ENCODE measurements at places on chromosomes 16 and 17.
A peak's percentile ranks its signal among the peaks of the same experiment; 100 is the strongest.

DNA sequence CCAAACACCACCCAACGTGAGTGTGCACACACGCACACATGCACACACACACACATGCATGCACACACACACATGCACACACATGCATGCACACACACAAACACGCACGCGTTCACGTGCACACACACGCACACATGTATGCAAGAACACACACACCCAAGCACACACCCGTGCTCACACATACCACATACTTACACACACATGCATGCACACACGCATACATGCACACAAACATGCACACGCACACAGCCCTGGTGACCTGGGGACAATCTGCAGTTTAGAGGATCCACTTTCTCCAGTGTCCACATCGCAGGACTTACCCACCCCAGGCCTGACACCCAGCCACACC lies 6.2 kb downstream of the USH1G start:
- DNase-seq = no peak

- no peak for DNase-seq
Measured at GRCh38 chr17:3222505-3222904, 15.0 kb downstream of the OR1A1 start.

DNA sequence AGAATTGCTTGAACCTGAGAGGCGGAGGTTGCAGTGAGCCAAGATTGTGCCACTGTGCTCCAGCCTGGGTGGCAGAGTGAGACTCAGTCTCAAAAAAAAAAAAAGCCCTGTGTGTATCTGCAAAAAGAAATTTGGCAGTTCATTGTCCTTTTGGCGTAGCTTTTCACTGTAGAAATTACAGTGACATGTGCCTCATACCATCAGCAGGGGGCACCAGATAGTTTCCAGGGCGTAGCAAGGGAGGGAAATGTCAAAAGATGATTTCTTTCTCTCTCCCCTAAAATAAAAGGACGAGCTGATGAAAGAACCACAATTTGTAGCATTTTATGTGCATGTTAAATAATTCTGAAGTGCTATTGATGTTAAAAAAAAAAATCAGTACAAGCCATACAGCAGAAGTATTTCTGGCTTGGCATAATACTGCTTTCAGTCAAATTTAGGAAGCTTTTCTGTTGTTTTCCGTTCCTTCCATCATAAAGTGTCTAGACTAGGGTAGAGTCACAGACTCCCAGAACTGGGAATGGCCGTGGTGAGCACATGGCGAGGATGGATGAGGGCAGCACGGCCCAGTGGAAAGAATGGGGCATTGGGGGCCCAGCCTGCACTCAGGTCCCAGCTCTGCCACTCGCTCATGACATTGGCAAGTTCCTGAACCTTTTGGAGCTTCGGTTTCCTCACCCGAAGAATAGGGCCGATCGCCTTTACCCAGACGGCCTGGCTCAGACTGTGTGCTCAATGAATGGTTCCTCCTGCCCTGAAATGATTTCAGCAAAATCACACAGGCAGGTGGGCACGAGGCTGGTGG lies 59.8 kb upstream of the RPH3AL start:
- DNase-seq = no peak

DNA sequence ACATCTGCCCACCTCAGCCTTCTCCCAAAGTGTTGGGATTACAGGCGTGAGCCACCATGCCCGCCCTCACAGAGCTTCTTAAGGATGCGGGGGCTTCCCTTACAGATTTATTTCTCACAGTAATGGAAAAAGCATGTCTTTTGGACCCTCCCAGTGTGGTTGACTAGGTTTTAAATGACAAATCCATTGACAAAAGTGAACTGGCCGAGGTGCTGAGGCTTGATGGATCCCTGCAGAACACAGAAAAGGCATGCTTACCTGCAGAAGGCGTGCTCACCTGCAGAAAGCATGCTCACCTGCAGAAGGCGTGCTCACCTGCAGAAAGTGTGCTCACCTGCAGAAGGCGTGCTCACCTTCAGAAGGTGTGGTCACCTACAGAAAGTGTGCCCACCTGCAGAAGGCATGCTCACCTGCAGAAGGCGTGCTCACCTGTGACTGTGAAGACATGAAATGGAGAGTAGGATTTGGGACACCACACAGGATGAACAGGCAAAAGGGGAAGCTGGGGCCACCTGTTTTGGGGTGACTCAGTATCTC lies 15.1 kb upstream of the BBS2 start:
- DNase-seq = no peak

DNA sequence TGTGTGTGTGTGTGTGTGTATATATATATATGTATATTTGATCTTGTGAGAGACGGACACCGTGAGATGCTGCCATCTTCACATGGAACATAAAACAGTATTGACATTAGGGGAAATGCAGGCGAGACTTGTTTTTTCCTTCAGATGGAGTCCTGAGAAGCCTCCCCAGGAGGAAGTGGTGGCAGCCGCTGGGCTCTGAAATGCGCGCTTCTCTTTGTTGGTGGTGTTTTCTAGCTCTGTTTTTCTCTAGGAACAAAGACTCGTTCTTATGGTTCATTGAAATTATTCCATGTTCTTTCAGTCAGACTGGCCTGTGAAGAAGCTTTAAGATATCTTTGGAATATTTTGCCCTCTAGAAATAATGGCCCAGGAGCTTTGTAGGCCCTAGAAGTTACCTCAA lies 32.9 kb downstream of the SNX29 start:
- no peak for DNase-seq

DNA sequence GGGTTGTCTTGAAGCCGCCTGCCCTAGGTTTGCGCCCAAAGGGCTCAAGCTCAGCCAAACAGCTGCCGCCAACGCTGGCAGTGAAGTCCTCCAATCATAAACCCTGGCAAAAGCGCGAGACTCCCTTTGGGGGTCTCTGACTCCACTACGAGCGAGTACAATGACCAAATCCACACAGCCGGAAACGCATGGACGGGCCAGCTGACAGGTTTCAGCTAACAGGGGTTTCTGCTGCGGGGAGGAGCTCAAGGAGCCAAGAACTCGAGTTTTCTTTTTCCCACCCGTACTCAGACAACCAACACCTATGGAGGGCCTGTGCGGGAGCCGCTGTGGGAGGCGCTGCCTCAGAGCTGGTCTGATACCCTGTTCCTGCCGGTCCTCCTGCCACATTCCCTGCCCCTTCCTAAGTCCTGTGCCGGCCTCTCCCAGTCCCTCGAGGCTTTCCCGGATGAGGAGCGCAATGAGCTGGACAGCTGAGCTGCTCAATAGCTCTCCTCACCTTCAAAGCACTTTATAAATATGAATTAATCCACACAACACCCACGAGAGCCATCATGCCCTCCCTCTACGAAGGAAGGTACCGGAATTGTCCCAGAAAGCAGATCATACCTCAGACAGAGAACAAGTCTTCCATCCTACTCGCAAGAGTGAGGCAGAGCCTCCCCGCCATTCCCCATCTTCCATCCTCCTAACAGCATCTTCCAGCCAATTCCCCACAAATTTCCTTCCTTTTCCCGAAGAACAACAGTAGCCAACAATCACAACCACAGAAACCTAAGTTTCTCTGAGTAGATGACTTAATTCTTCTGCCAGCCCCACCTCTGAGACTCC lies 6.1 kb downstream of the ABR start:
- no peak for DNase-seq

DNA sequence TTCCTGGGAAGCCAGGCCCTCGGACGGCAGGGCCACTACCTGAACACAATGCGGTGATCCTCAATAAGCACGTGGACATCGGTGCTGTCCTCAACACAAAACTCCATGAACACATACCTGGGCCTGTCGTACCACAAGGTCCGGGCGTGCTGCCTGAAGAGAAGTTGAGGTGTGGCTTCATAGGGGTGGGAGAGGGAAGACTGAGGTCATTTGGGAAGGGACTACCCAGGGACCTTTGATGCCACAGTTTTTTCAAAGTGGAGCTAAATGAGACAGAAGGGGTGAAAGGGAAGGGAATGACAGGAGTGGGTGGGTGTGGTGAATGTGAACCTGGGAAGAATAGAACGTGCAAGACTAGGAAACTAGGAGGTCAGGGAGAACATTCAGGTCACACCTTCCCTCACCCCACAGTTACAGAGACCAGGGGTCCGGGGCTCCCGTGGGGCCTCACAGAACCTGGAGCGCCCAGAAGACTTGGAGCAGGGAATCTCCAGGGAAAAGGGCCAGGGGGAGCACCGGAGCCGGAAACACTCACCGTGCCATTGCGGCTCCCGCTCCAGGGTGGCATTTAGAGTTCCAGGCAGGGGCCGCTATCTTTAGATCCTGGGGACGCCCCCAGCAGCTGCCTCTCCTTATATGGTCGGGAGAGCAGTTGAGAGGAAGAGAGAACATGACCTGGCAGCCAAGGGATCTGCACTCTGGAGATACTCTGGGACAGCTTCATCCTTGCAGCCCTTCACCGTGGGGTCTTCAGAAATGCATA lies at the start of gene PTGES3L:
TSS of gene PTGES3L (minus strand) at position 570 of the 763 bp plus-strand sequence. CDS start at position 543, 27 bp downstream.
- peak; percentile 39 for DNase-seq

GRCh38 chr16:84003038-84003437 lies 35.0 kb downstream of the NECAB2 start:
- no peak for DNase-seq

- DNase-seq = no peak
Measured at GRCh38 chr16:50474138-50474537, 74.1 kb upstream of the NKD1 start.

Data from NCI-H1930 (cell line).